Stimulated activated CD4-positive, alpha-beta T cell treated with anti-CD3 and anti-CD28 coated beads, TNF-alpha, amount 100 ng/mL, for 4 hours (primary cell): ENCODE measurements at places on chromosomes 12 and 14.

GRCh38 chr12:27607591-27607990 lies 83.6 kb downstream of the PPFIBP1 start:
- no peak for DNase-seq

DNA sequence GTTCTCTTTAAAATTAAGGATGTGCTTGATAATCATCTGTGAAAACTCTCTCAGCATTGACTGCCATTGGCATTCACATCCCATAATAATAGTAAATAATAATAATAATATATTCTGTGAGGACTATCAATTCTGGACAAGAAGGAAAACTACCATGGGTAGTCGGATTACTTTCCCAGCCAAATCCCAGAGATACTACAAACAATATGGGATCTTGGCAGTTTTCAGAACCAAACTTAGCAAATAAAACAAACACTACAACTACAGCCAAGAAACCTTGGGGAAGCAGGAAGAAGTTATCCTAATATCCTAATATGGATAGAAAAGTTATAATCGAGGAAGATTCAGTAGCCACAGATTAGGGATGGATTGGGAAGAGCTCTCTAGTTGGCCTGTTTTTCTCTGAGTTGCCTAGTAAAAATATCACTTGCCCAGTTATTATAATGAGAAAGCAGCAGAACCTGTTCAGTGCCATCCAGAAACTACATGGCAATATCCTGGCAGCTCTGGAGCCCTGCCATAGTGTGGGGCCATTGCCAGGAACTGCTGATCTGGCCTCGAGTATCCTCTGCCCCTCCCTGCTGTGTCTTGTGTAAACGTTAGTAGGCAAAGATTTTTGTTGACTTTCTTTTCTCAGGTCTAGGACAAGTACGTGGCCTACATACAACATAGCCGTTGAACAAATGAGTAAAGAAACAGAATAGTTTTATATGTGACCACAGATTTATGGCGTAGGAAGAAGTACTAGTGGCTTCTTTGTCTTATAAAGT lies 193.5 kb downstream of the SLC2A13 start:
- no peak for DNase-seq

GRCh38 chr12:130127532-130127911 lies 34.7 kb upstream of the FZD10 start:
- no peak for DNase-seq

GRCh38 chr12:58847901-58848600 lies 72.3 kb downstream of the LRIG3 start:
- DNase-seq = no peak

- DNase-seq = no peak
These were observed 175.4 kb upstream of the LHX5 start for GRCh38 chr12:113647048-113647447.

- no peak for DNase-seq
These were observed 102.2 kb upstream of the BCL2L14 start for GRCh38 chr12:11968516-11968915.

GRCh38 chr12:122183588-122183940 lies 641 bp downstream of the LRRC43 start:
- no peak for DNase-seq

DNA sequence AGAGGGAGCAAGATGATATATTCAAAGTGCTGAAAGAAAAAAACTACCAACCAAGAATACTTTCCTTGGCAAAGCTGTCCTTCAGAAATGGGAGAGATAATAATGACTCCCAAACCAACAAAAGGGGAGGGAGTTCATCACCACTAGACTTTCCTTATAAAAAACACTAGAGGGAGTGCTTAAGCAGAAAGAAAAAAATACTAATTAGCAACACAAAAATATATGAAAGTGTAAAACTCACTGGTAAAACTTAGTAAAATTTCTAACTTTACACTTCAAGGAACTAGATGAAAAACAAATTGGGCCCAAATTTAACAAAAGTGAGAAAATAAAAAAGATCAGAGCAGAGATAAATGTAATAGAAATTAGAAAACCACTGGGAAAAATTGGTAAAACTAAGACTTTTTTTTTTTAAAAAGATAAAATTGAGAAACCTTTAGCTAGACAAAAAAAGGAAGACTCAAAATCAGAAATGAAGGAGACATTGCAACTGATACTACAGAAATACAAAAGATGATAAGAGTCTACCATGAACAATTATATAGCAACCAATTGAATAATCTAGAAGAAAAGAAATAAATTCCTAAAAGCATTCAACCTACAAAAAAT lies 60.4 kb upstream of the FAR2 start:
- DNase-seq = no peak

- no peak for DNase-seq
These were observed 194.6 kb upstream of the FSCB start for GRCh38 chr14:44701563-44702263.

GRCh38 chr12:55996715-55997534 lies at the start of gene SUOX:
TSS of gene SUOX (plus strand) at chr12:55997276. CDS start at chr12:56002222, 4,946 bp downstream.
- DNase-seq = no peak

- no peak for DNase-seq
These were observed at the start of gene PLEKHD1 for GRCh38 chr14:69484444-69485314. TSS of gene PLEKHD1 (plus strand) at chr14:69484728. CDS start at chr14:69484966, 238 bp downstream.

DNA sequence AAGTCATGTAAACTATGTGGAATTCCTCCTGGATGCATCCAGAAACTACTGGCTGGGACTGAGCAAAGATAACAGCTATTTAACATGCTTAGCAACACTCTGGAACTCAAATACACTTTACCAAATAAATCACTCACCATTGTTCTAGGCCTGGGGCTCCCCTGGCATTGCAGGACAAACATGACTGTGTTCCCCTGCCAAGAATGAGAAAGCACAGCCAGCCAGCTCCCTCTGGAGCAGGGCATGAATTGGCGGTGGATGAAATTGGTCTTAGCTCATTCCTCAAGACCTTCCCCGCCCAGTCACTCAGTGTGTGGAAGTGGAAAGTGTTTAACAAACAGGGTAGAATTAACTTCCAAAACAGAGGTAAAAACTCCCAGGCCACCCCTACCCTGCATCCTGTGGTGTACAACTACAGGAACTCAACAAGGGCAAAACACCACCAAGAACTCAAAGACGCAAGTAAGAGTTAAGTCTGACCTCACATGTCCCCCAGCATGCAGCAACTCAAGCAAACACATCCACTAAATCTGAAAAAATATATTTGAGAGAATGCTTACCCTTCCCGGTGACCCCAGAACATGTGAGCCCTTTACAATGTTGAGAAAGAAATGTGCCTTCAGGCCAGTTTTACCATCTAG lies 58.4 kb upstream of the BDKRB2 start:
- DNase-seq = no peak

GRCh38 chr12:64083285-64084210 lies 138.5 kb downstream of the KICS2 start:
- DNase-seq = no peak

DNA sequence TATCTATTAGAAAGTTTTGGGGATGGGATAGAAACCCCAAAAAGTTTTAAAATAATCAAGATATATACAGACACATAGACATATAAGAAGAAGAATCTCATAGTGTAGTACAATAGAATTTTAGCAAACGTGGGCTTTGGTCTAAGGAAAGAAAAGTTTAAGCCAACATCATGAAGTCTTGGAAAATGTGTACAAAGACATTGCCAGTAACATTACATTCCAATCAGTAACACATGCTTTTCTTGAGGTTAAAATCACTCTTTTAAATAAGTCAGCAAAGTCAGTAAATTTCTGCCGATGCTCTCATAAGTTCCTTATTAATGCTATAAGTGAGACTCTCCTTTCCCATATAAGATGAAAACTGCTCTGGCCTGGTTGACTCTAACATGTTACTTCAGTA lies 201.1 kb upstream of the LRIG3 start:
- no peak for DNase-seq

GRCh38 chr14:101706509-101707067 lies 54.9 kb upstream of the PPP2R5C start:
- no peak for DNase-seq
